ENCODE measurements at places on chromosomes 7 and 10.

DNA sequence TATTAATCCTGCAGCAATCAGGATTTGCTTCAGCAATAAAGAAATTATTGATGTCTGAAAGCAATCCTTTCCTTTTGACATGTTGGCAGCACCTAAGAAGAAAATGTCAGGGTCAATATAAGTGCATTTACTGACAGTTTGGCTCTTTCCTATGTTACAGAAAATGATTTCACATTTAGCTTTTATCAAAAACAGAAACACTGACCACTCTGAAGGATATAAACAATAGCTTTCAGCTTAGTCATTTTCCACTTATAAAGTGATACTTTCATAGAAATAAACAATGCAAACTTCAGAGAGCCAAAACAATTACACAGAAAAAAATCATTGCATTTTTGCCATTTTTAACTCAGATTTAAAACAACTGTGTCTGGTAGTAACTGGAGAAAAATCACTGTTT is 325.6 kb upstream of the KAT6B start:
- peak; percentile 81 for ATAC-seq

DNA sequence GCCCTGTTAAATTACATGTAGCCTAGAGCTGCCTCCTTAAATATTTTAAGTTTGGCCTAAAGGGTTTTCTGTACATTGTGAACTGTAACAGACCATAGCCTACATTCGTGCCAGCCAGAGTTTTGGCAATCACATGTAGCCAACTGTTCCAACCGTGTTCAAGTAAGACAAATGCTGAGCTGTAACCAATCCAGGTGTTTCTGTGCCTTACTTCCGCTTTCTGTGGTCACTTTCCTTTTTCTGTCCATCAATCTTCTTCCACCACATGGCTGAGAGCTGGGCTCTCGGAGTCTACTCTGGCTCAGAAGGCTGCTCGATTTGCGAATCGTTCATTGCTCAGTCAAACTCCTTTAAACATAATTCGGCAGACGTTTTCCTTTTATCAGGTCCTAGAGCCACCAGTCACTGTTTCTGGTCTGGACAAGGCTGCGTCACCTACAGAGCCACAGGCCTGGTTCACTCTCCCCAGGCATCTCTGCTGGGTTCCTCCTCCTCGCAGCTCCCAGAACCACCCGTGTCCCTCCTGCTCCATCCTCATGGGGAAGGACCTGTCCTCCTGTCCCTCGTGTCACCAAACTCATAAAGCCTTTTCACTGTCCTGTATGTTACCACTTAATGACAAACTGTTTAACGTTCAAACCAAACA is 158.0 kb upstream of the RHEB start:
- ATAC-seq = no peak

DNA sequence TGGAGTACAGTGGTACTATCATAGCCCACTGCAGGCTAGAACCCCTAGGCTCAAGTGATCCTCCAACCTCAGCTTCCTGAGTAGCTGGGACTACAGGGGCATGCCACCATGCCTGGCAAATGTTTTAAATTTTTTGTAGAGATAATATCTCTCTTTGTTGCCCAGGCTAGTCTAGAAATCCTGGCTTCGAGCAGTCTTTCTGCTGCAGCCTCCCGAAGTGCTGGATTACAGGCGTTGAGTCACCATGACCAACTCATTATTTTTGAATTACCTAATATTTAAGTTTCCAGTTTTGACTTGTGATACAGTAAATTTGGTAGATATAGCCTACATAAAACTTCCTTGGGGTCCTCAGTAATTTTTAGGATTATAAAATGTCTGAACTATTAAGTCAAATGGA is 74.1 kb downstream of the RUNDC3B start:
- peak; percentile 85 for ATAC-seq

DNA sequence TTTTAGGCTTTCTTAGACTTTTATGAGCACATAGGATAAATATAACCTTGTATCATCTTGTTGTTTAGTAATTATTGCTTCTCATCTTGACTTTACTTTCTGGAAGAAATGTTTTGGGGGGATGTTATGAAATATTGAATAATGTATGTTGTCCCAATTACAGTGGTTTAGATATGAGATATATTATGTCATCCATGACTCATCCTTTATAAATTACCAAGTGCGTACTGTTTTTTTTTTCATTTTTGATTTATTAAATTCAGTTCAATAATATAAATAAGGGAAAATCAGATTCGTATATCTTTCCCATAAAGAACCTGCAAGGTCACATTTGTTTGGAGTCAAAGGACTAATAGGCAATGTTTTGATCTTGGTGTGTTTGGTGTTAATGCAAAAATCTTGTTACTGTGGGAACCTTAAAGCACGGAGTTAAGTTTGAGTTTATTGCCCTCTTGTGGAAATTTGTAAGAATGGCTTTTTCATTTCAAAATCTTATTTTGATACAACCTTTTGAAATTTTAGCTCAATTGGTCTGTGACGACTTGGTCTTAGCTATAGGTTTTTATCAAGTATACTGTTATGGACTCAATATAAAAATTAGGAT is 108.6 kb downstream of the SRI start:
- ATAC-seq = peak; percentile 85

DNA sequence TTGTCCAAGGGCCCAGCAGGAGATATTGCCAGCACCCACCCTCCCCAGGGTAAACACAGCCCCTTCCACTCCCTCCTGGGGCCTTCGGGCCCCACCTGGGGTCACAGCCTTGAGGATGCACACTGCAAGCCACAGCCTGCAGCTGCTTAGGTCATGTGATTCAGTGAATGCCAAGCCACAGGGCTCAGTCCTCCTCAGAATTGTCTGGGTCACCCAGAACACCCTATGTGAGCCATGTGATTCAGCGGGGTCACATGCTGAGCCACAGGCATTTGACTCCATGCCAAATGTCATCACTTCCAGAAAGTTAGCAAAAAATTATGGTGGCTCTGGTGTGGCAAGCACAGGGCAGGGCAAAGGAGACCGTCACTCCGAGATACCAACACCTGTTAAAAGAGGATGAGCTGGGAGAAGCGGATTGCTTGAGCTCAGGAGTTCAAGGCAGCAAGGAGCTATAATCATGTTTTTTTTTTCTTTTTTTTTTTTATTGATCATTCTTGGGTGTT is 17.2 kb upstream of the PSAP start:
- peak; percentile 22 for ATAC-seq

DNA sequence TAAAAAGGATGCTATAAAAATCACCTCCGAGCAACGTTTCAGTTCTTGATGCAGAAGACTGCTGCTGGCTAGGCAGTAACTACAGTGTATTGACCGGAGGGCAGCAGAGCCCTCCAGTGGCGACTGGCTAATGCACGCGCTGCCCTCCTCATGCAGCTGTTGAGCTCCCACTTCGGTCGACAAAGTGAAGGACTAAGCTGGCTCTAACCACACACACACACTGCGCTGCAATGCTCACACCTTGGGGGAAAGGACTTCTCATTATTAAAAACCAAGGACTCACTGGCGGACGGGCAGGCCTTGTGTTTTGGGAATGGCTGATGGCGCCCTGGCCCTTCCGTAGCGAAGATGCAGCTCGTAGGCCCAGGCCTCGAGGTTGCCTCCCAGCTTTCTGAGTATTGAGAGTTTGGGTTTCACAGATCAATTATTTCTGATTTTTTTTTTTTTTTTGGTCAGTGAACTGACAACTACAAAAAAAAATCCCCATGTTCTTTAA is 120.9 kb upstream of the DIP2C start:
- peak; percentile 36 for ATAC-seq

DNA sequence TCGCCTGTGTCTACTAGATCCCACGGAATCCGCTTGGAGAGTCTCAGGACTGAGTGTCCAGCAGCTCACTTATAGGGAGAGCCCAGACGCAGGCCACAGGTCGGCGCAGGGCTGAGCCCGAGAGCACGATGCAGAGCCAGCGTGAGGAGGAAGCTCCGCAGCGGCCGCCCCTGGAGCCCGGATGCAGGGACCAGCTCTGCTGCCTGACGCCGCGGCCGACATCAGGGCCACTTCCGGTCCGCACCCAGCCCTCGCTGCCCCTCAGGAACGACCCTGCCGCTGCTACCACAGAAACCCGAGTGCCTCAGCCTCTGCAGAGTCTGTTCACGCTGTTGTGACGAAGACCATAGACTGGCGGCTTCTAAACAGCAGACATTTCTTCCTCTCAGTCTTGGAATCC is 275.8 kb upstream of the PPP2R2D start:
- no peak for ATAC-seq

GRCh38 chr10:32256613-32257437 is 90.1 kb downstream of the EPC1 start:
- peak; percentile 82 for ATAC-seq

GRCh38 chr10:21518641-21519396 is 6.7 kb downstream of the SKIDA1 start:
- peak; percentile 13 for ATAC-seq

DNA sequence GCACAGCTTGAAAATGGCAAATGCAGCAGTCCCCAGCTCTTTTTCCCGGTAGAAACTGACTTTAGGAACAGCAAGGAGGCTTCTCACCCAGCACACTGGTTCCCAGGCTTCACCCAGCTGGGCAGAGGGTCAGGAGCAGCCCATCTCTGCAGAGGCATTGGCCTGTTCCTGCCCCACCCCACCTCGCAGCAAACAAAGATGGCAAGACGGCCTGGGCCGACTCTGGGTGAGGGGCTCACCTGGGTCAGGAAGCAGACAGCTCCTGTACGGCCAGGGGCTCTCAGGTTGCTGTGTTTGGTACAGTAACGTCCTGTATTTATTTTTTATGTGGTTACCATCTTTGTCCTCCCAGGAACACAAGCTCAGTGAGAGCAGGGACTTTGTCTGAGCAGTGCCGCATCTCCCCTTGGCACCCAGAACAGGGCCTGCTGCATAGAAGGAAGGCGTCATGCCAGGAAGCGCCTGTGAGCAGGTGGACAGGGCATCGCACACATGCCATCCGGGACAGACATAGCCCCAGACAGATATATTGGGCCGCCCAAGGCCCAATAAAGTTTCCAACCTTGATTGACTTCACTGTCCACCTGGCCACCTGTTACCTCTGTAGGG is 585.0 kb upstream of the FOXK1 start:
- no peak for ATAC-seq

GRCh38 chr10:129809431-129809830 is 154.6 kb downstream of the EBF3 start:
- ATAC-seq = no peak

DNA sequence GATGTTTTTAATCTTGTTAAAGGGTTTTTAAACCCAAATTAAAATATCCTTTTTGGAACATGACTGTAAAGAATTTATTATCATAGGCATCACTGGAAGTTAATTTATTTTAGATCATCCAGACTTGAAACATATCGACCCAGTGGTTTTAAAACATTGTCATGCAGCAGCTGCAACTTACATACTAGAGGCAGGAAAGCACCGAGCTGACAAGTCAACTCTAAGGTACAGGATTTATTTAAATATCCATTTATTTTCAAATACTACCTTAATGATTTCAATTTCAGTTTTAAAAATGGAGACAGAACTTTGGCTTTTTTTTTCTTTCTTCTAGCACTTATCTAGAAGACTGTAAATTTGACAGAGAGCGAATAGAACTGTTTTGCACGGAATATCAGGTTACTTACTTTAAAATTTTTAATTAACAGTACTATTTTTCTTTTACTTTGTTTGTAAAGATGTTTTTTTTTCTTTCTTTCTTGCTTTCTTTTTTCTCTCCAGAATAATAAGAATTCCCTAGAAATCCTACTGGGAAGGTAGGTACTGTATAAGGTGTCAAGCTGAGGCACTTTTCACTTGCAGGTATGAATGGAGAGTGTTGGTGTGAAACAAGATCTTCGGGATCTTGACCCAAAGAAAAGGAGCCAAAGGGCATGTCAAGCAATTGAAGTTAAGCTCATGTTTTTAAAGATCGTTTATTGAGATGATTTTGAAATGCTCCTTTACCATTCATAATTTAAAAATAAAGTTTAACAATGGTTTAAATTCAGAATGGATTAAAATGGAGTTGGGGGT is 1.8 kb downstream of the COMMD3 start:
- no peak for ATAC-seq

GRCh38 chr7:69683002-69683401 is 84.7 kb downstream of the AUTS2 start:
- ATAC-seq = no peak

DNA sequence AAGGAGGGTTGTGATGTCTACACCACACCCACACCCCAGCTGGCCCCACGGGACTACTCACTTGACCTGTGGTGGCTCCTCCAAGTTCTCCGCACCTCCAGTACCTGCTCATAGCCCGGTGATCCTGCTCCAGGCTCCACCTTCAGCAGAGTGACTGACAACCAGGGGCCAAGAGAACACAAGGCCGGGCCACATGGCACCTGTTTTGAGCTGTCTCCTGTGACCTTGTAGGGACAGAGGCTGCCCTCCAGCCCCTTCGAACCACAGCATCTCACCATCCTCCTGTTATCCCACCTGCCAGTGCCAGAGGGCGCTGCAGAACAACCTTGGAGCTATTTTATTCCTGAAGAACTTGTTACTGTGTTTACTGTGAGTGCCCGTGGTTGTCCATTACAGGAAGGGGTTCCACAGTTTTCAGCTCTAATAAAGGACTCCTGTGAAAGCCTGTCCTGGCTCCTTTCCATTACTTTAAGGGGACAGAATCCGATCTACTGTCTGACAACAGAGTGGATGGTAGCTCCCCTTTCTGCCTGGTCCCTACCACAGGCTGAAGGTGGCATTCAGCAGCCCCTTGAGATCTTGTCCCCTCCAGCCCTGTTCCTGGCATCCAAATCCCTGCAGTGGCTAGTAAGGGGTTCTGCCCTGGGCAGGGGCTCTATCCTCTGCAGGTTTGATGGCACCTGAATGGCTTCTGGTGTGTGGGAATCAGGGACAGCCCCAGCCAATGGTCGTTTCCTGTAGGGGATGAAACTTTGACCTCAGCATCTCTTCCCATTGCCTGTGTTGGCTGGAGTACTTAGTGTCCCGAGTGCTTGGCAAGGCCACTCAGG is 50.8 kb downstream of the C10orf120 start:
- ATAC-seq = peak; percentile 81

DNA sequence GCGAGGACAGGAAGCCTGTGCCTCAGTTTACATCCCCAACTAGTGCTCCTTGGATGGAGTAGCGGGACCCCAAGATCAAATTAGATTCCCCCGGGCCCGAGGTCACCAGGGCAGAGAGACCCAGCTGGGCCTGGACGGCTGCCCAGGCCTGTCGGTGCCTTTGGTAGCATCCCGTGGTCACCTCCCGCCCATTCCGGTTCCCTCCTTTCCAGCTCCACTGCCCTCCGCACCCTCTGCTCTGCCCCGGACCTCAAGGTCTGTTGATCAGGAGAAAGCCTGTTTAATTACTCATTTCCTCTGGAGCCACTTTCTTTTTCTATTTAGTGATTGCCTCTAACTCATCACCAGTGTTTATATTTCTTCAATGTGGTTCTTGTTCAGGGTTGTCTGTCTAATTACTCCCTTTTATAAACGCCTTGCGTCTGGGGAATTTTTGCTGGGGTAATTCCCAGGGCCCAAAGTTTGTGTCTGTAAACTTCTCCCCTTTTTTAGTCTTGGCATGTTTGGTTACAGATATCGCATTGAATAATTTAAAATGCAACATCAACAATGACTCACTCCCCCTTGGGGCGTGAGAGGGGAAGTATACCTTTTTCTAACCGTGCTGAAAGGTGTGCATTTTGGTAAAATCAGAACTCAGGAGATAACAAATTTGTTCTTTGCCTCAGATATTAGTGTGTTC is 1.9 kb downstream of the FOXK1 start:
- peak; percentile 74 for ATAC-seq

GRCh38 chr7:88789480-88790064 is 6.0 kb downstream of the TEX47 start:
- peak; percentile 82 for ATAC-seq

- ATAC-seq = no peak
Measured at GRCh38 chr10:105138358-105138757, 497.3 kb downstream of the SORCS3 start.
